ENCODE measurements at places on chromosomes 16 and 17.

GRCh38 chr17:28955408-28955807 is 4.1 kb upstream of the PHF12 start:
- no peak for DNase-seq

DNA sequence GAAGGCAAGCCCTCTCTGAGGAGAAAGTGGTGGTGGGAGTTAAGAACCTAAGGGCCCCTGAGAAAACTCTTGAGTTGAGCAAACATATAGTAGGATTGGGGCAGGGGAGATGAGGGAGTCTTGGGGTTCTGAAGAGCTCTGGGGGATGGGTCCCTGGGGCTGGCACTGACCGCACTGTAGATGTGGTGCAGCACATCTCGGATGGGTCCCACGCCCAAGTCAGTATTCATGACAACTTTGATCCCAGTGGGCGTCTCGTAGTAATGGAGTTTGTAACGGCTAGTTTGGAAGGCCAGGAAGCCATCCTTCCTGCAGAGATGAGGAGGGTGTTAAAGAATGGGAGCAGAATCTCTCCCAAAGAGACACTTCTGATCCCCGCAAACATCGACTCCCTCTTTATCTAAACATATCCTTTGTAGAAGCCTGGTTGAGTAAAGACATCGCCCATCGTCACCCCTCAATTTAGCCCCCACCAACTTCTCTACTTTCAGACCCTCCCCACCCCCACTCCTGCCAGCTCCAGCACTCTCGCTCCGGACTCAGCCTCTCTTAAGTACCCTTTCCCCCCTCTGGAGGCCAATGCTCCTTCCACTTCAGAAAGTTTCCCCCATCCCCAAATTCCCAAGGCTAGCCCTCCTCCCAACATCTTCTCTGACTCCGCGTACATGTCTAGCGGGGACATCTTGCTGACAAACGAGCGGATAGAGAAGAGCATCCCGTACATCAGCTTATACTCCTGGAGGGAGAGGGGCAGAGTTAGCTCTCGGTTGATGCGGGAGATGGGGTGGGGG is 710 bp downstream of the TRAPPC1 start:
- no peak for DNase-seq

DNA sequence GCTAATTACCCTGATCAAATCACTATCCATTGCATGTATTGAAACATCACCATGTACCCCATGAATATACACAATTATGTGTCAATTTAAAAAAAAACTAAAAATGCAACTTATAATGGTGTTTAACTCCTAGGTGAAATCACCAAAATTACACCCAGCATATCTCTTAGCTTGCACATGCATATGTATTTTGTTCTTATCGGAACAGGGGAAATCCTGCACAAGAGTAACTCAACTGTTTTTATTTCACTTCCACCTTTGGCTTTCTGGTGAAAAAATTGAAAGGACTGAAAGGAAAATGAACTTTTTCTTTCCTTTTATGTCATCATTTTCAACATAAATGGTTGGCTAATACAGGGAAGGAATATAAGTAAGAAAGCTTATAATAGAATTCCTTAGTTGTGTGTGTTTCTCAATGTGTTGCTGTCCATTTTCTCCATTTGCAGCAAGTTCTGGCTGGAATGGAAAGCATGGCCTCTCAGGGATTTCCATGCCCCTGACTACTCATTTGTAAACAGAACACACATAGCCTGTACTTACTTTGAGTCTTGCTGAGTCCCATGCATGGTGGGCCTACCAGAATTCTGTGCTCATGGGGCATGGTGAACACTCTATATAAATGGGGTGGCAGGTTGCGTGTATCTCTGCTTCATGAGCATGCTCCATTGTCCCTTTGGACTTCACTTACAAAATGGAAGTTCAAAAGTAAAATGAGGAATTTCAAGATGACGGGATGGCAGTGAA is 462.0 kb downstream of the HS3ST3B1 start:
- DNase-seq: no peak

- DNase-seq: no peak
These were observed 792.0 kb downstream of the KCNJ2 start for GRCh38 chr17:70961341-70961740.

GRCh38 chr16:23145186-23145585 is 4.1 kb downstream of the USP31 start:
- no peak for DNase-seq

DNA sequence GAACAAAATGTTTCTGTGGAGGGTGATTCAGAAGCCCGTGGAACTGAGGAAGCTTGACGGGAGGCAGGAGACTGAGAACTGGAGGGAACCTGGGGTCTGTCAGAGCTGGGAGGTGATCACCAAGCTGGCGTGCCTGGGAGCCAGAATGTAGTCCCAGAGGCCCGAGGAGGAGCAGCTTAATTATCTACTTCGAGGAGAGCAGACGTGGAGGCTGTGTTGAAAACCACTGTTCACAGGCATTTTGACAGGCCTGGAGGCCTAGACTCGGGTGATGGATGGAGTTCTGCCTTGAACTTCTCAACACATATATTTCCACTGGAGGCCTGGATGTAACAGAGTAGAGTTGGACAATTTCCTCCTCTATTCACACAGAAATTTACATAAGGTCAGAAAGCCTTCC is 177.7 kb upstream of the SALL1 start:
- no peak for DNase-seq

Data from stimulated activated CD4-positive, alpha-beta T cell treated with anti-CD3 and anti-CD28 coated beads, TNF-alpha, amount 100 ng/mL, for 1 hour (primary cell).